ENCODE measurements at places on chromosomes 11 and 22. TPM values are rescaled to one million over a fixed set of nuclear protein-coding genes. Genes with fewer than 3 reads are reported as not detected.

The NRIP3 gene
- total RNA-seq = 3.4 TPM

- H3K4me1 ChIP-seq = no peaks in the 10 kb centered on the region
- DNase-seq = no peak
- peaks cover 3% of the 10 kb centered on the region for H3K36me3 ChIP-seq
- H3K4me3 ChIP-seq = no peak overlapping the region
- no peak overlapping the region for H3K27ac ChIP-seq
- H3K27me3 ChIP-seq = peaks cover 33% of the 10 kb centered on the region
Observed at GRCh38 chr22:37063431-37064420, 12.2 kb downstream of the KCTD17 start.

DNA sequence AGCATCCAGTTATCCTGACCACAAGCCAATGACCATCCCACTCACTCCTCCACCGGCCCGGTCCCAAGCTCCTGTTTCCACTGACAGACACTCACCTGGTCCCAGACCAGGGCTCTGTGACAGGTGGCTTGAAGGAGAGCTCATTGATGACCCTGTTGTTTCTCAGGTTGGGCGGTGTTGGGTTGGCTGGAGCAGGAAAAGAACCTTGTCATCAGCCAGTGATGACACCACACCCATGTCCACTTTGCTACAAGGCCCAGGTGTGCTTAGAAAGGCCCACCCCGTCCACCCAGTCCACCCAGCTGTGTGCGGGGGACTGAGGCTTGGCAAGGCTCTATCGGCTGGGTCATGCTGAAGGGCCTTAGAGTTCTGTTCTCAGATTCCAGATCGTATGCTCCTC is 42.9 kb downstream of the GAB4 start:
- H3K27me3 ChIP-seq = no peaks in the 10 kb centered on the region
- H3K4me3 ChIP-seq = no peak overlapping the region
- peak; percentile 80 for DNase-seq
- H3K36me3 ChIP-seq = no peaks in the 10 kb centered on the region

DNA sequence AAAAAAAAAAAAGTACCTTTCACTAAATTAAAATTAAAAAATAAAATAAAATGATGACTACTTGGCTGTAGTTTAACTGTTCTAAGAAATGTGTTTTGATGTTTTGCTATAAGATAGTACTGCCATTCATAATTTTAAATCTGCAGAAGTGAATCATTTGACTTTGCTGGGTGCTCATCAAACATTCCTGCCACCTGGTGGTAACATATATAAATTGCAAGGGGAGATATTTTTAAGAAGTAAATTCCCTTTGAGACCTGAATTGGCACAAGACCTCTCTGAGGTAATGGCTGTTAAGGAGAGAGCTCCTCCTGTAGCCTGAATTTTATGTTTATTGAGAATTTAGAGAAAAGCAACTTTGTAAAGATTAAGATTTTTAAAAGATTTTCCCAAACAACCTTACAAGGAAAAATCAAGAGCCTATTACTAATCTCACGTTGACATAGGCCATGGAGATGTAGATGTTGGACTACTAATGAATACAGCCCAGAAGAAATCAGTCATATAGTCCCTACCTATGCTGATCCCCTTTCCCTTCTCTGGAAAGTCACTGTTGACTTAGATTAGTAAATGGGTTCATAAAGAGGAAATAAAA is 11.9 kb upstream of the NARS2 start:
- no peaks in the 10 kb centered on the region for H3K36me3 ChIP-seq
- no peak for DNase-seq
- H3K27me3 ChIP-seq = no peaks in the 10 kb centered on the region
- H3K27ac ChIP-seq = no peak overlapping the region
- no peaks in the 10 kb centered on the region for H3K4me1 ChIP-seq

The CREBZF gene
- total RNA-seq = 60.6 TPM

DNA sequence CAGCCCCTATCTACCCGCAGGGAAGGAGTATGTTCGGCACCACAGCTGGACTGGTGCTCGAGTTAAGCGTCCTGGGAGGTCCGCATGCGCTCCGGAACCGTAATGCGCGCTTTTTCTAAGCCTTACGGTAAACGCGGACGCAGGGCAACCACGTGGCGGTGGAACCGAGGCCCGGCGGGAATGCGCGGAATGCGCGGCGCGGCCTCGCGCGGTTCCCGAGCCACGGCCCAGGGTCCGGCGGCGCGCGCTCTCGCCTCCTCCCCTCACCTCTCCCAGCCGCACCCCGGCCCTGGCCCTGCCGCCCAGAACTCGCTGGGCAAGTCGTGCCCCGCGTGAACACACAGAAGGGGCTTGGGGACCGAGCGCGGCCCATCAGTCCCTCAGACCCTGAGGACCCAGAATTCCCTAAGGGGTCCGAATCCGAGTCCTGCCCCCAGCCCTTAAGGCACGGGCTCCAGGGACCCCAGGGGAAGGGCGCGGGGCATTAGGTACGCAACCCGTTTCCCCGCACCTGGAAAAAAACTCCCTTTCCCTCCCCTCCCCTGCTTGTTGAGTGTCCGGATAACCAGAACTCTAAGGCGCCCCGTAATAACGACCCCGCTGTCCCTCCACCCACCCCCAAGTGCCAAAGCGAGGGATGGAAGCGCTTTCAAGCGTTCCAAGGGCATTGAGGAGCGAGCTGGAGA is 4.3 kb upstream of the CCND1 start:
- peaks cover 10% of the 10 kb centered on the region for H3K27me3 ChIP-seq
- H3K4me1 ChIP-seq = peaks cover 60% of the 10 kb centered on the region
- H3K36me3 ChIP-seq = no peaks in the 10 kb centered on the region
- peak overlapping the region; percentile 52 for H3K4me3 ChIP-seq
- H3K27ac ChIP-seq = peak overlapping the region; percentile 49

GRCh38 chr11:18522388-18522787 is 4.4 kb downstream of the TSG101 start:
- no peaks in the 10 kb centered on the region for H3K27me3 ChIP-seq
- DNase-seq = no peak
- peaks cover 30% of the 10 kb centered on the region for H3K4me1 ChIP-seq
- no peaks in the 10 kb centered on the region for H3K36me3 ChIP-seq

GRCh38 chr11:34509336-34509876 is 4.2 kb downstream of the ELF5 start:
- no peak overlapping the region for H3K4me3 ChIP-seq
- no peaks in the 10 kb centered on the region for H3K4me1 ChIP-seq
- no peak overlapping the region for H3K27ac ChIP-seq
- no peaks in the 10 kb centered on the region for H3K27me3 ChIP-seq
- DNase-seq = no peak

- no peaks in the 10 kb centered on the region for H3K27me3 ChIP-seq
- H3K4me1 ChIP-seq = no peaks in the 10 kb centered on the region
- no peaks in the 10 kb centered on the region for H3K36me3 ChIP-seq
- DNase-seq = no peak
- H3K27ac ChIP-seq = no peak overlapping the region
Observed at GRCh38 chr11:63405114-63405513, 35.5 kb downstream of the SLC22A9 start.

The BRSK2 gene
- total RNA-seq = 1.0 TPM

- no peak overlapping the region for H3K27ac ChIP-seq
- peaks cover 40% of the 10 kb centered on the region for H3K4me1 ChIP-seq
- no peaks in the 10 kb centered on the region for H3K27me3 ChIP-seq
- no peaks in the 10 kb centered on the region for H3K36me3 ChIP-seq
- no peak for DNase-seq
Observed at GRCh38 chr11:124793466-124794278, 6.5 kb downstream of the MSANTD2 start.

DNA sequence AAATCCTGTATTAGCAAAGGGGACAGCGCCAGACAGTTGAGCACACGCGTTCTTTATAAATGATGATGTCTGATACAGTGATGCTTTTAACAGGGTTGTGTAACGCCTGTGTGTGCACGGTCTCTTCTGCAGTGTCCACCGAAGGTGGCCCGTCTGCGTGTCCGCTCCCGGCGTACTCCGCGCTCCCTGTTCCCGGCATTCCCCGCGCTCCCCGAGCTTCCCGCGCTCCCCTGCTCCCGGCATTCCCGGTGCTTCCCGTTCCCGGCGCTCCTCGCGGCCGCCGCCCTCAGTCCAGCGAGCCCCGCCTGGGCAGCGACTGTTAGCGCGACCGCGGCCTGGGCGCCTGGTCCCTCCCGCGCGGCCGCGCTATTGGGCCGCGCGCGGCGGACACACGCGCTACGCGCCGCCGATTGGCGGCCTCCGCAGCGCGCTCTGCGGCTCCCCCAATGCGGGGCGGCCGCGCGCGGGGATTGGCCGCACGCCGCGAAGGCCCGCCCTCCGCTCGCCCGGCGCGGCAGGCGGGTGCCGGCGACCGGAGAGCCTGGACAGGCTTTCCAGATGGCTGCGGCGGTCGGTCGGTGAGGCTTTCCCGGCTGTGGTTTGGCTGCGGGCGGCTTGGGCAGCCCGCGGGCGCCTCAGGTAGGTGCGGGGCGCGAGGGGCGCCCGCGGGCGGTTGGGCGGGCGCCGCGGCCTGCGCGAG is at the start of gene DGCR8:
DGCR8 (plus strand) TSS at position 497 of the 700 bp plus-strand sequence. CDS start 5,723 bp downstream, outside the sequence.
- peaks cover 49% of the 10 kb centered on the region for H3K4me1 ChIP-seq
- peak within 1 kb of the TSS; percentile 82 for H3K4me3 ChIP-seq
- DNase-seq = peak; percentile 94

- no peak for DNase-seq
- H3K27me3 ChIP-seq = no peaks in the 10 kb centered on the region
- peaks cover 42% of the 10 kb centered on the region for H3K4me1 ChIP-seq
Observed at GRCh38 chr11:94928117-94928990, 45.0 kb downstream of the CWC15 start.

DNA sequence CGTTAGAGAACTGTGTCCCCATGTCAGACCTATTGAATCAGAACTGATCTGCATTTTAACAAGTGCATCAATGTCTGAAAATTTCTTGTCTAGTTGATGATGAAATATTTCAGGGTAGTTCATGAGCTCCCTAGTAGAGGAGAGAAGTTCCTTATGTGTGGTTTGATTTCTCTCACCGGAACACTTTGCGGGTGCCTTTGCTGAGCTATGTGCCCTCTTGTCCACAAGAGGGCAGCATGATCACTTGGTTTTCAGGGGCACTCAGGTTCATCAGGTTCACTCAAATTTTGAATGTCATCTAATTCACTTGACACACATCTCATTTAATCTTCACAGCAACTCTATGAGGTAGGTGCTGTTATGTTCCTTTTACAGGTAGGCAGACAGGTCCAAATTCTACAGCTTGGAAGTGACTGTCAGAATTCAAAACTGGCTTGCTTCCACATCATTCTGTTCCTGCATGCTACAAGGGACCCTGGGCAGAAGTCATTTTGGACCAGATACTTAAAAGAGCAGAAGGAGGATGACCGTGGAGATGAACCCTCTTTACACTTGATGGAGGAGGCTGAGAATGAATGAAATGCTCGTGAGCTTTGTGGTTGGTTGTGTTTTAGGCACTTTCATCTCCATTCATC is 55.6 kb downstream of the P4HA3 start:
- no peaks in the 10 kb centered on the region for H3K27me3 ChIP-seq
- peak; percentile 84 for DNase-seq
- H3K4me3 ChIP-seq = no peak overlapping the region
- H3K27ac ChIP-seq = no peak overlapping the region
- peaks cover 43% of the 10 kb centered on the region for H3K36me3 ChIP-seq

DNA sequence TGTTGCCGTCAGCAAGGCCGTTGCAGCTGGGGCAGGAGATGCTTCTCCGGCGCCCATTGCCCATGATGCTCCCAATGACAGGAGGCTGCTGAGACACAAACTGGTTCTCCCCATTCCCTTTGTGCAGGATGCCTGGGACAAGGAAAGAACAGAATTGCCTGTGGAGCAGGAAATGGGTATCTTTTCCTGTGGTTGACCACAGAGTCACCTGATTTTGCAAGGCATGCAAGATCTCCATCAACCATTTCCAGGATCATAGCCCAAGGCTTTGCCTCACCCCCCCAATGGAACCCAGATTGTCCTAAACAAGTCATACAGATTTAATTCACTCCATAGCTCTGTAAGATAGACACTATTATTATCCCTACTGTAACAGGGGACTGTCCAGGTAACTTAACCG is 148.1 kb upstream of the NARS2 start:
- DNase-seq = no peak
- H3K4me3 ChIP-seq = no peak overlapping the region
- no peaks in the 10 kb centered on the region for H3K27me3 ChIP-seq
- H3K36me3 ChIP-seq = no peaks in the 10 kb centered on the region
- H3K4me1 ChIP-seq = no peaks in the 10 kb centered on the region

DNA sequence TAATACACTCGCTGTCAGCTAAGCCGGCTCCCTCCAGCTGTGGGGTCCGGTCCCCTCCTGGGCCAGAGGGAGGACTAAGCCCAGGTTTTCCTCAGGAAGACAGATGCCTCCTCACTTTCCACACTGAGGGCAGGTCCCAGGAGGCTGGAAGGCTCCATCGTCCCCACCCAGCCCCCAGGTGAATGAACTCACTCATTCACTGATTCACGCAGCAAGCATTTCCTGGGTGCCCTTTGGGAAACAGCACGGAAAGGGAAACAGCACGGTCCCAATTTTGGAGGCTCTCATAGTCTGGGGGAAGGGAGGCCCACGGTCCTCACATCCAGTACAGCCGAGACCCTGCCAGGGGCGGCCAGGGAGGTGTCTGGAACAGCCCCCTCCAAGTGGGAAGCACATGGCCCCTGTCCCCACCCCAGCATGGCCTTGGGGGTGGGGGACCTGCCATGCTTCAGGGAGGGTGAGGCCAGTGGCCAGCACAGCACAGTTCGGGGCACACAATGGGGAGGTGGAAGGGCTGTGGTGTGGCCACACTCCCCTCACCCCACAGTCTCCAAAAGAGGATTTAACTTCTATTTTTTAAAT is 9.3 kb upstream of the TH start:
- H3K36me3 ChIP-seq = no peaks in the 10 kb centered on the region
- H3K4me1 ChIP-seq = no peaks in the 10 kb centered on the region
- H3K4me3 ChIP-seq = no peak overlapping the region
- no peak for DNase-seq
- no peaks in the 10 kb centered on the region for H3K27me3 ChIP-seq

- peaks cover 4% of the 10 kb centered on the region for H3K4me1 ChIP-seq
- no peak for DNase-seq
- no peaks in the 10 kb centered on the region for H3K27me3 ChIP-seq
- H3K36me3 ChIP-seq = peaks cover 36% of the 10 kb centered on the region
- H3K27ac ChIP-seq = no peak overlapping the region
Observed at GRCh38 chr22:35661464-35661863, 13.2 kb downstream of the APOL6 start.

GRCh38 chr11:86440843-86441242 is 66.2 kb downstream of the CCDC81 start:
- H3K36me3 ChIP-seq = peaks cover 55% of the 10 kb centered on the region
- peak overlapping the region; percentile 8 for H3K27ac ChIP-seq
- DNase-seq = no peak
- H3K27me3 ChIP-seq = no peaks in the 10 kb centered on the region

GRCh38 chr22:31501738-31502137 is 5.4 kb downstream of the SFI1 start:
- H3K4me1 ChIP-seq = peaks cover 6% of the 10 kb centered on the region
- no peak for DNase-seq
- H3K27me3 ChIP-seq = no peaks in the 10 kb centered on the region
- peaks cover 7% of the 10 kb centered on the region for H3K36me3 ChIP-seq
- no peak overlapping the region for H3K4me3 ChIP-seq

The NNMT gene
- 382 TPM for total RNA-seq
